ENCODE measurements at places on chromosomes 2 and 18.

DNA sequence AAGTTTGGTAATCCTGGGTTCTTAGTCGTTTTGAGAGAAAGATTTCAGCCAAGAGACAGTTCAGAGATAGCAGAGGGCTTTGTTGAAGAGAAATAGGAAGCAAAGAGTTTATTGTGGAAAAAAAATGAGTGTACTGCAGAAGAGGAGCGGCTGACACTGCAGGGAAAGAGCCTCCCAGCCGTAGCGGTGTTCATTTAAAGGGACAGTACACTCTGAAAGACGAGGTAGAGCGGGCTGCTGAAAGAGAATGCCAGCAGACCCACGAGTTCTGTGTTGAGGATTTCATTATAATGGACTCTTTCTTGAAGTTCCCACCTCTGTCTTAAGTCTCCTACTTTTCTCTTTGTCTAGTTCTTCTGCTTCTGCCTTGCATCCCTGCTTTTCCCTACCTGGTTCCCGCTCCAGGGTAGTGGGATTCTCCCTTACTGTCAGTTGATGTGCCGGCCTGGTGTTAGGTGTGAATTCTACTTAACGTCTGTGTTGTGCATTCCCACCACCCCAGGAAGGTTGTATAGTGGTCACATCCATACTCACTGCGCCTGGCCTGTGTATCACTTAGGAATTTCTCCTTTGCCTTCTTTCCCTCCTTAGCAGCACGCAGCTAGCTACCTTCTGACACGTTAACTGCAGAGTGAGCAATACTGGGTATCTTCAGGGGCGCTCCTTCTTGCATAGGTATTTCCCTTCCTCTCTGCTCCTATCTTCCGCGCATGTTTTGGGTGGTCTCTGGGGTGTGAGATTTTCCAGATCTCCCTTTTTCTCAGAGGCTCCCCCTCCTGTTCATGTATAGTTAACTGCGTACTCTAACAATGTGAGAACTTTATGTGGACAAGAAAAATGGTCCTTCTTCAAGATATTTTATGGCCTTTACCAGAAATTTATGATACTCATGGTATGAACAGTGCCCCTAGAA, 164.5 kb downstream of the PTH2R start:
- no peaks in the 10 kb centered on the region for H3K36me3 ChIP-seq
- H3K27ac ChIP-seq = no peak overlapping the region
- H3K27me3 ChIP-seq = no peaks in the 10 kb centered on the region
- H3K4me3 ChIP-seq = no peak overlapping the region
- H3K4me1 ChIP-seq = no peaks in the 10 kb centered on the region

- H3K36me3 ChIP-seq = no peaks in the 10 kb centered on the region
- no peaks in the 10 kb centered on the region for H3K4me1 ChIP-seq
- no peak overlapping the region for H3K4me3 ChIP-seq
Observed at GRCh38 chr18:50696436-50696835, 123.4 kb downstream of the MRO start.

- peak overlapping the region; percentile 92 for H3K4me3 ChIP-seq
- peaks cover 51% of the 10 kb centered on the region for H3K36me3 ChIP-seq
- peaks cover 52% of the 10 kb centered on the region for H3K4me1 ChIP-seq
- H3K27me3 ChIP-seq = no peaks in the 10 kb centered on the region
- peak overlapping the region; percentile 97 for H3K27ac ChIP-seq
- peak; percentile 46 for DNase-seq
Observed at GRCh38 chr2:234496055-234496834, 636 bp downstream of the ARL4C start.

- DNase-seq = no peak
- no peaks in the 10 kb centered on the region for H3K36me3 ChIP-seq
- no peak overlapping the region for H3K4me3 ChIP-seq
- H3K27ac ChIP-seq = no peak overlapping the region
Observed at GRCh38 chr2:237615631-237616249, 11.6 kb upstream of the LRRFIP1 start.

Data from central memory CD8-positive, alpha-beta T cell (primary cell).